ENCODE measurements at places on chromosomes 5 and 9.

GRCh38 chr5:73436535-73437100, 12.0 kb downstream of the FOXD1 start:
- DNase-seq = no peak

DNA sequence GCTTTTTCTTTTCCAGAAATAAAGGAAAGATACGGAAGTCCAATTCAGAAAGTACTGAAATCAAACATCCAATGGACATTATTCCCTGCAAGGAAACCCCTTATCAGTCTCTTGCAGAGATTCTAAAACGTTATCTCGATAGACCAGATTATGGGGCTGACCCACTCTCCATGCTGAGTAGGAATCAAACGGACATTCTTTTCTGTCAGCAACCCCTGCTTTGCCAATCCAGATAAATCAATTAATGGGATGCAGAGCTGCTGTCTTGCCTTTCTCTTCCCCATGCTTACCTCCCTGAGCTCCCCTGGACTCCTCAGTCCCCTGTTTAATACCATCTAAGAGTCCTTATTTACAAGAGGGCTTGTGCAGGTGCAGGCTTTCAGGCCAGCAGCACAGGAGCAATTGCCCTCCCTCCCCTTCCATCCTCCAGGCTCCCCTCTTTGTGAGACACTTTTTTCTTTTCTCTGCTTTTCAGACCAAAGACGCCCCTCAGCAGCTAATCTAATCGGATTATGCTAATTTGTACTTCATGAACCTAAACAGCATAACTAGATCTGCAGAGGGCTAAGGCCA, 14.2 kb downstream of the TAL2 start:
- DNase-seq = no peak

DNA sequence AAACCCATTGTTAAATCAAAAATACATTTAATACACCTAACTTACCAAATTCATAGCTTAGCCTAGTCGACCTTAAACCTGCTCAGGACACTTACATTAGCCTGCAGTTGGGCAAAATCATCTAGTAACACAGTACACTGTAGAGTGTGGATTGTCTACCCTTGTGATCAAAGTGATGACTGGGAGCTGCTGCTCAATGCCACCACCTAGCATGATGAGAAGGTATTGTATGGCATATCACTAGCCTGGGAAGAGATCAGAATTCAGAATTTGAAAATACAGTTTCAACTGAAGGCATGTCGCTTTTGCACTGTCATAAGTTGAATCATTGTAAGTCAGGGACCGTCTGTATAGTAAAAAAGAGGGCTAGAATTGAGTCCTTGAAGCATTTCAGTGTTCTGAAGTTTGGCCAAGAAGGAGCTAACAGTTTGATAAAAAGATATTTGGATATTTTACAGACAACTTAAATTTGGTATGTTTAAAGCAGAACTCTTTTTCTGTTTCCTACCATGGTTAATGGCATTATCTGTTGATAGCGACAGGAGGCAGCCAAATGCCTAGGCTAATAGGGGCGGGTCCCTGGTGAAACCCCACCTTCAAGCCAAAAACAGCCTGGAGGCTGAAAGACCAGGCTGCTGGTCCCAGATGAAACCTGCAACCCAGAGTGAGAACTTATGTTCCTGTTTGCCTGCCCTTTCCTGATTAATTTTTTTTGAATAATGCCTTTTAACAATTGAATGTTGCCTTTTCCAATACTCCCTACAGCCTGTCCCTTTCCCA, 23.0 kb downstream of the SMIM15 start:
- no peak for DNase-seq

DNA sequence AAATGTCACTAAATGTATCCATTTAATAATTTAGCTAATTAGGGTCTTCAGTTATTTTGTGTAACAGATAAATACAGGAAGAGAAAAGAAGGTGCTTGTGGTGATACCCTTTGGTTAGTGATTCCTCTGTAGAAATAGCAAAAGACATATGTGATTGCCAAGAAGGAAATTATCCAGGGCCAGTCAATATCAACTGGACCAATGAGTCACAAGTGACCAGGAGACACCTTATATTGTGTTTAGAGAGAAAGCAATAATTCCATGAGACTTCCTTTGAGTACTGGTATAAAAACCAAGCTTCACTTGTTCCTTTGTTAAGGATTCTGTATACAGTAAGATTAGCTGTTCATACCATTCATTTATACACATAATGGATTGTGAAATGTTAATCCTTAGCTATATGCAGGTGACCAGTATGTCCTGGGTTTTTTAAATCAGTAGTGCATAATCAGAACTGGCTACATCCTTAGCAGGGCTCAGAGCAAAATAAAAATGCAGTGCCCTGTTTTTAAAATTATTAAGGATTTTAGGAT, 11.7 kb upstream of the F2R start:
- DNase-seq = no peak
